Uterus (tissue), 4 donors: ENCODE measurements at places on chromosomes 2 and 18.

- H3K4me1 ChIP-seq = no peaks in the 10 kb centered on the region
- H3K27me3 ChIP-seq = no peaks in the 10 kb centered on the region
- no peak overlapping the region for H3K27ac ChIP-seq
- no peaks in the 10 kb centered on the region for H3K36me3 ChIP-seq
- no peak for DNase-seq
Observed at GRCh38 chr2:233267516-233268245, 16.2 kb downstream of the ATG16L1 start.

DNA sequence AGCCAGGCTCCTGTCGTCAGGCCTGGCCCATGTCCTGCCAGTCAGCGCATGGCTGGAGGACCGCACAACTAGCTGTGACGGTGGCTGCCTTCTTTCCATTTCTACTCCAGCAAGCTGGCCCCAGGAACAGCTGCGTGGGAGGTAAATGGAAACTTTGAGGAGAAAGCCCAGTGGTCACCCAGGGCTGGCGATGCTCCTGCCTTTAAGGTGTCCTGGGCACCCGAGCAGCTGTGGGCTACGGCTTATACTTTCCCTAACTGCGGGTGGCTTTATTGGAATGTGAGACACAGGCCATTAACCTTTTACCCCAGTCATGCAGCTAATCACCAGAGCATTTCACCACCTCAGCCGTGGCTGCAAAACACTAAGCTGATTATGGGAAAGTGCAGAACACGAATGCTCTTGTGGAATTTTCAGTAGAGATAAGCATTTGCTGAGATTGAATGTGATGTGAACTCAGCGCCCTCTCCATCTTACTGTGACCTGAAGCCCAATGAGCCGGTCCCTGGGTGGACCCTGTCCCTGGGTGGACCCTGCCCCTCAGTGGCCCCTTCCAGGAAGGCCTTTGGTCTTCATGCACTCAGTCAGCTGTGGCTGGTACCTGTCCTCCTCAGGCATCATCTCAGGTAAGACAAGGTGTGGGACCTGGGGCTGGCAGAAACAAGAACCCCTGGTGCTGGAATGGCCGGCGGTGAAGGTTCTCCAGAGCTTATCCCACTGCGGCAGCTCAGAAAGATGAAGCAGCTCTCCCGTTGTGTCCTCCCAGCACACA is 275.4 kb upstream of the HS6ST1 start:
- H3K4me1 ChIP-seq = no peaks in the 10 kb centered on the region
- no peaks in the 10 kb centered on the region for H3K27me3 ChIP-seq
- no peak overlapping the region for H3K4me3 ChIP-seq
- DNase-seq = no peak

DNA sequence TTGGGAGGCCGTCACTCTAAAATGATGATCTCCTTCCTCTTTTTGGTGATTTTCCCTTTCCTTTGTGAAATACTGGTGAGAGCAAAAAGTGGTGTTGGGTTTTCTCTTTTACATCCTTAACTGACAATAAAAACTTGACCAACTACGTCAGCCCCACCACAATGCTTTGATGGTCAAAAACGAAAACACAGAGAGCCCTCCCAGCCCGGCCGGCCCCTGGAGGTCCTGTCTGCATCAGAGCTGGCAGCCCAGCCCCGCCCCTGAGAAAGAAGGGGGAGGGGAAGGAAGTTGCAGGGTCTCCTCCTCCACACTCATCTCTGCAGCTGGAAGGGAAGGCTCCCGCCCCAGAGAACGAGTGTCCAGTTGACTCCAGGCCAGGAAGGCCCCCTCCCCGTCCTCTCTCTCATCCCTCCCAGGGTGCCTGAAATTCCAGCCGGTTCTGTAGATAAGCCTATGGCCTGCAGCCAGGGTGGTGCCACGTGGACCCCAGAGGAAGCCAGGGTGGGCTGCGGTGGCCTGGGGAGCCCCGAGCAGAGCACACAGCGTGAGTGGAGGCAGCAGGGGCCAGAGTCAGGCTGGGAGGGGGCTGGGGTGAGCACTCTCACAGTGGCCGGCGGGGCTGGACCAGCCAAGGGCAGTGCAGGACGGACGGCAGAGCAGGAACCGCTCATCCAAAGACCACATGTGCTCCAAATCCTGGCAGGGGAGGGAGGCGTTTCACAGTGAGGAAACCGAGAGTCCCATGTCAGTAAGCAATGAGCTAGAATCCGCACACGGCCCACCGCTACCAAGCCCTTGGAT is 19.8 kb downstream of the BIN1 start:
- peak overlapping the region; percentile 29 for H3K4me3 ChIP-seq
- no peaks in the 10 kb centered on the region for H3K36me3 ChIP-seq
- no peaks in the 10 kb centered on the region for H3K27me3 ChIP-seq

- H3K4me3 ChIP-seq = no peak overlapping the region
- H3K4me1 ChIP-seq = no peaks in the 10 kb centered on the region
- H3K36me3 ChIP-seq = no peaks in the 10 kb centered on the region
Observed at GRCh38 chr2:217103752-217104545, 244.1 kb upstream of the TNP1 start.

GRCh38 chr2:69184224-69184623 is 171.2 kb downstream of the ANTXR1 start:
- no peak for DNase-seq
- H3K27ac ChIP-seq = no peak overlapping the region
- H3K4me1 ChIP-seq = no peaks in the 10 kb centered on the region
- no peaks in the 10 kb centered on the region for H3K36me3 ChIP-seq
- no peak overlapping the region for H3K4me3 ChIP-seq

GRCh38 chr2:213010106-213010779 is 141.2 kb downstream of the IKZF2 start:
- H3K4me1 ChIP-seq = no peaks in the 10 kb centered on the region
- no peaks in the 10 kb centered on the region for H3K36me3 ChIP-seq
- H3K27ac ChIP-seq = no peak overlapping the region
- no peak overlapping the region for H3K4me3 ChIP-seq
- H3K27me3 ChIP-seq = no peaks in the 10 kb centered on the region

- H3K36me3 ChIP-seq = no peaks in the 10 kb centered on the region
- no peaks in the 10 kb centered on the region for H3K4me1 ChIP-seq
- H3K4me3 ChIP-seq = no peak overlapping the region
- no peak for DNase-seq
- H3K27ac ChIP-seq = no peak overlapping the region
Observed at GRCh38 chr18:44258576-44258975, 422.1 kb upstream of the SETBP1 start.

- no peaks in the 10 kb centered on the region for H3K36me3 ChIP-seq
- no peak overlapping the region for H3K27ac ChIP-seq
- no peak overlapping the region for H3K4me3 ChIP-seq
- no peak for DNase-seq
- no peaks in the 10 kb centered on the region for H3K27me3 ChIP-seq
Observed at GRCh38 chr2:112642966-112643365, 2.8 kb upstream of the SLC20A1 start.
